ENCODE measurements at places on chromosomes 1 and 21.
A peak's percentile ranks its signal among the peaks of the same experiment; 100 is the strongest.

- no peak for DNase-seq
Measured at GRCh38 chr1:227261501-227261900, 56.8 kb downstream of the CDC42BPA start.

GRCh38 chr1:205583461-205584130 is 48.2 kb downstream of the ELK4 start:
- DNase-seq = no peak

DNA sequence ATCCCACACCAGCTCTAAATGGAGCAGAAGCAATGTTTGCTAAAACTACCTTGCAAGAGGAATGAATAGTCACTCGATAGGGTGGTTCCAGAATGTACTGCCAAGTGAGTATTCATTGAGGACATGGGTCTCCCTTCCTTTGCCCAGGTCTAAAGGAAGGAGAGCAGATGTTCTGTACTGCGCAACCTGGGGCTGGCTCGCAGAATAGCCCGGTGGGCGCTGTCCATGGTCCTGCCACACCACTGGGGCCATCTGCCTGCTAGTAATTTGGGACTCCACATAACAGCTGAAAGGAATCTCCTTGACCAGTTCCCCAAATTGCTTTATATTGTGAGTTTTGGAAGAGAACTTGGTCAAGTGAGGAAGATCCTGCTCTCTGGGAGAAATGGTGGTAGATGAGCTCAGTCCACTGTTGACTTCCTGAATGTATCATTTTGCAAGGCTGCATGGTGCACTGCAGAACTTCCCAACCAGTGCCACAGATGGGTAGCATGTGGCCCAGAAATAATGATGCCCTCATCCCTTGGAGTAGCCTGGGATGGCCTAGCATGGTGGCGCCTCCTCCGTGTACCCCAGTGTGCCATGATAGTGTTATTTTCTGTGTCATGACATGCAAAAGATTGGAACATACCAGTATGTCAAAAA is 5.7 kb downstream of the SLC6A17 start:
- DNase-seq = peak; percentile 62

GRCh38 chr1:228352677-228353481 is 53.8 kb downstream of the TRIM11 start:
- DNase-seq = no peak

GRCh38 chr1:18803851-18804250 is 55.6 kb downstream of the TAS1R2 start:
- no peak for DNase-seq

- DNase-seq = no peak
Measured at GRCh38 chr1:90344963-90345730, 350.2 kb downstream of the ZNF326 start.

- DNase-seq = no peak
Measured at GRCh38 chr1:152539901-152540300, 25.6 kb downstream of the CRCT1 start.

GRCh38 chr1:8871539-8871935 is 6.9 kb downstream of the ENO1 start:
- DNase-seq = no peak

DNA sequence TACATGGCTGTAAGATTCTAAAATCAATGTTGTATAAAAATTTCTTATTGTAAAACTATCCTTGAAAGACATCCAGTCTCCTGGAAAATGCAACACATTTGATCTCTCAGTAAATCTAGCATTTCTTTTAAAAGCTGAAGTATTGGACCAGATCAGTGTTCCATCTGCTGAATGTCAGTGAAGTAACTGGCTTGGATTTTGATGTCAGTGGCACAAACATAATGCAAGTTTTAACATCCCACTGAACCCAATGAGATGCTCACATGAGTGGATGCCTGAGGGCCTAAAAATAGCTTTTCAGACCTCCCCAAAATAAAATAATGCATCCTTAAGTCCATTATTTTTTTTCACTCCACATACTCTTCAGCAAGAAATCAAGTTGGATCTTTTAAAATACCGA is 1432.2 kb downstream of the MRPL39 start:
- no peak for DNase-seq

- DNase-seq = no peak
Measured at GRCh38 chr1:2876846-2877245, 75.4 kb upstream of the TTC34 start.

GRCh38 chr1:27360159-27361043 is 6.4 kb downstream of the MAP3K6 start:
- DNase-seq = no peak

DNA sequence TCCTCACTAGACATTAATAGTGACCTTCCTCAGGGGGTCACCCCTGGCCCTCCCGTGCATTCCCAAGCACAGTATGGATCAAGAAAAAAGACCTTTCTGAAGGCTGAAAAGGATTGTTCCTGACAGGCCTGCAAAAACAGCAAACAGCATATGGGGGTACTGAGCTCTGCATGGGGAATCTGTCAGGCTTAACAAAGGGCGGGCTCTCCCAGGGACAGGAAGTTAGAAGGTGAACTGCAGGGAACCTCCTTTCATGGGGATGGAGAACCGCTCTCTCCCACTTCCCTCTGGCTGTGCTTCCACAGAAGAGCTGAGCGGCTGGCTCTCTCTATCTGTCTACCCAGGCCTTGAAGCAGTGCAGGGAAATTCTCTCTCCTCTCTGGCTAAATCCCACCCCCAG is 91.7 kb downstream of the DTL start:
- DNase-seq = no peak

GRCh38 chr1:101017448-101017847 is 8.1 kb downstream of the DPH5 start:
- no peak for DNase-seq

DNA sequence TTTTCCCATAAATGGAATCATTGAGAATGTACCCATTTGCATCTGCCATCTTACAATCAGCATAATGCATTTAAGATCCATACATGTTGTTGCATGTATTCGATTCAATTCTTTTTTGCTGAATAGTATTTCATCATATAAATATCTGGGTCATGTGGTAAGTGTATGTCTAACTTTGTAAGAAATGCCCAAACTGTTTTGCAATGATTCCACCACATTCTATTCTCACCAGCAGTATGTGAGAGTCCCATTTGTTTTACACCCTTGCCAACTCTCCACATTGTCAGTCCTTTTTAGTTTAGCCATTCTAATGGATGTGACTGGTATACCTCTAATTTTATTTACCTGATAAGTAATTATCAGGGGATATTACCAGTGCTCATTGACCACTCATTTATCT is 115.8 kb upstream of the PBX1 start:
- DNase-seq = no peak

GRCh38 chr1:187621951-187622350 is 793.2 kb downstream of the PLA2G4A start:
- peak; percentile 6 for DNase-seq

- DNase-seq = peak; percentile 79
Measured at GRCh38 chr1:80882553-80882952, 918.2 kb upstream of the ADGRL2 start.

GRCh38 chr1:78688697-78689096 is 39.1 kb downstream of the IFI44 start:
- DNase-seq = peak; percentile 76

GRCh38 chr1:230958370-230958769 is 20.3 kb downstream of the TTC13 start:
- no peak for DNase-seq

- peak; percentile 95 for DNase-seq
Measured at GRCh38 chr1:218350801-218351266, 5.7 kb downstream of the TGFB2 start.

GRCh38 chr1:99370476-99370875 is 106.2 kb downstream of the PLPPR4 start:
- no peak for DNase-seq

- peak; percentile 78 for DNase-seq
Measured at GRCh38 chr1:77824079-77824478, 44.6 kb downstream of the MIGA1 start.

- DNase-seq = no peak
Measured at GRCh38 chr1:64569411-64569810, 99.5 kb downstream of the CACHD1 start.

- DNase-seq = no peak
Measured at GRCh38 chr1:12472798-12473551, 145.0 kb downstream of the DHRS3 start.

Data from fibroblast of upper back skin (primary cell).